HCT116 (cell line): ENCODE measurements at places on chromosomes 12 and 14. TPM values are rescaled to one million over a fixed set of nuclear protein-coding genes. Genes with fewer than 3 reads are reported as not detected.

FAM186B gene
- 0.42 TPM for total RNA-seq

DNA sequence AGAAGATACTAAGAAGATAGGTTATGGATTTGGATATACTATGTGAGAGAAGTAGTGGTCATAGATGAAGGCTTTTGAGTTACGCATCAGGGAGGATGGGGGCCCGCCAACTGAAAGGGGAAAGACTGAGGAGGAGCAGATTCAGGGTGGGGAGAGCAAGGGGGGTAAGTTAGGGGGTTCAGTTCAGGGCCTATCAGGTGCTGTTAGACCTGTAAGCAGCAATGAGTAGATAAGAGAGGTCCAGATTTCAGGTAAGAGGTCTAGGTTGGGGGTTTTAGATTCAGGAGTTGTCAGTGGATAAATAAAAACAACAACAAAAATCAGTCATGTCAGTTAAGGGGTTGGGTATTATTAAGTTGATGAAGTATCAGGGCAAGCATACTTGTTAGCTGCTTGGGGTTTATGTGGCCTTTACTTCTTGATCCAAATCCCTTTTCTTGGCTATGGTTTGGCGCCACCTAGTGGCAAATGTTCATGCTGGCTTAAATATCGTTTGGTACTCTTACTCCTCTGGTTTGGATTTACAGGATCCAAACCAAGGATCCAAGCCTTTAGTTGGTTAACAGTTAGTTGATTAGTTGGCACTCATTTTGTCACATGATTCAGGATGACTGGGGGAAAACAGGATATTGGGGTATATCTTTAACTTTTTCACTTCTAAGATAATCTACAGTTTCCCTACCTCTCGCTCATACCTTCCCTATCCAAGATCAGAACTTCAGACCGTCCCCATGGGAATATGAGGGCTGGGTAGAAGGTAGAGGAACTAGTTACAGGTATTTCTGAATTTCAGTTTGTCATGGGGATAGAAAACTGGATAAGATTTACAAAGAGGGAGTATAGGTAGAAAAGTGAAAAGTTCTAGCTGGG is 65.1 kb downstream of the PCNX1 start:
- H3K36me3 ChIP-seq = peaks cover 4% of the 10 kb centered on the region; the same call in 1 of the 2 replicates
- no peaks in the 10 kb centered on the region for H3K4me1 ChIP-seq
- H3K27me3 ChIP-seq = no peaks in the 10 kb centered on the region
- no peak overlapping the region for H3K27ac ChIP-seq

DNA sequence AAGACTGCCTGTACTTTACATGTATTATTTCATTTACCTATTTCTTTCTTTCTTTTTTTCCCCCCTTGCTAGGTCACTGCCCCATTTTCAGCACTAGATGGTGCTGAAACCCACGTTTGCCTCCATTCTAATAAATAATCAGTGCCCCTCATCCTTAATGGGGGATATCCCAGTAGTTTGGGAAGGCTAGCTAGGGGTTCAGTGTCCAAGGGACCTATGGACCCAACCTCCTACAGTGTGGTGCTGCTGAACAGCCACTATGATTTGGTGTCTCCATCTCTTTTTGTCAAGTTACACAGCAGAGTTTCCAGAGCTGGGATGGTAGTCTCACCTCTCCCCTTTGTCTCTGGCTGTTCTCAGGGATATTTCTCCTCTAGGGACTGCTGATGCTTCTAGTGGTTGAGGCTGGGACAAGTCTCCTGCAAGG is 6.5 kb upstream of the HCFC2 start:
- no peak overlapping the region for H3K4me3 ChIP-seq
- no peaks in the 10 kb centered on the region for H3K4me1 ChIP-seq
- no peaks in the 10 kb centered on the region for H3K27me3 ChIP-seq

GRCh38 chr12:41795910-41796309 is 348.8 kb downstream of the GXYLT1 start:
- no peaks in the 10 kb centered on the region for H3K4me1 ChIP-seq
- H3K27ac ChIP-seq = no peak overlapping the region
- no peaks in the 10 kb centered on the region for H3K27me3 ChIP-seq
- no peaks in the 10 kb centered on the region for H3K36me3 ChIP-seq
- H3K4me3 ChIP-seq = no peak overlapping the region

DNA sequence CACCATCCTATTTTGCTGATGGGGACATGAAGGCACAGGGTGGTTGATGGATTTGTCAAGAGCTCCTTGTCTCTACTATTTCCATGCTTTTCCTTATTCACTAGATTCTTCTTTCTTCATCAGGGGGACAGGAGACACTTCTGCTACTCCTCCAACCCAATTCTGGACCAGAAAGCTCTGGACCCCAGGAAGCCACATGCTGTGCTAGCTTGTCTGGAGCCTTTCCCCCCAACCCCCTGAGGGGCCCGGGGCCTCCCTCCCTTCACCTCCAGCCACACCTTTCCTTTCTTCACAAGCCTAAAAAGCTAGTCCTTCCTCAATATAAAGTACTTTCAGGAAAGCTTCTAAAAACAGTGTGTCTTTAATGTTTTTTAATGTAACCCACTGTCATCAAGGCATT is 75.1 kb upstream of the CAPRIN2 start:
- no peak for DNase-seq
- H3K27me3 ChIP-seq = no peaks in the 10 kb centered on the region
- no peak overlapping the region for H3K27ac ChIP-seq
- no peak overlapping the region for H3K4me3 ChIP-seq
- H3K36me3 ChIP-seq = no peaks in the 10 kb centered on the region
- H3K4me1 ChIP-seq = no peaks in the 10 kb centered on the region

VRTN gene
- 0.10 TPM for total RNA-seq

RNASE3 gene
- total RNA-seq = not detected

- no peaks in the 10 kb centered on the region for H3K27me3 ChIP-seq
- no peak overlapping the region for H3K4me3 ChIP-seq
- no peak overlapping the region for H3K27ac ChIP-seq
- no peaks in the 10 kb centered on the region for H3K36me3 ChIP-seq
Measured at GRCh38 chr12:93632383-93632782, 44.8 kb upstream of the CRADD start.

DNA sequence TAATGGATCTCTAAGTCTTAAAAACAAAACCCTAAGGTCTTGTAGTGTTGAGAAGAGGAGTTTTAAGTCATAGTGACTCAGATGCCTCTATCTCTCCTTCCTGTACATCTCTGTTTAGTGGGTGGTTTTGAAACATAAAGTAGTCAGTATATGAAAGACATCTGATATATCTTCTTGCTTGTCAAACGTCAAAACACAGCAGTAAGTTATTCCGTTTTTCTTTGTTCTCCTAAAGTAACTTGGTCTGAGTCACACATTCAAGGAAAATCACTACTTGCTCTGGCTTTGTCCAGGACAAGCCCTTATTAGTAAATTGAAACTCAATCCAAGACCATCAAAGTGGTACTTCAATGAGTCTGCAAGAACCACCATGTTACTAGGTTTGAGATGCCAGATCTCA is 1172.5 kb downstream of the BCL11B start:
- no peaks in the 10 kb centered on the region for H3K27me3 ChIP-seq
- no peak for DNase-seq
- no peak overlapping the region for H3K4me3 ChIP-seq
- no peaks in the 10 kb centered on the region for H3K36me3 ChIP-seq

DNA sequence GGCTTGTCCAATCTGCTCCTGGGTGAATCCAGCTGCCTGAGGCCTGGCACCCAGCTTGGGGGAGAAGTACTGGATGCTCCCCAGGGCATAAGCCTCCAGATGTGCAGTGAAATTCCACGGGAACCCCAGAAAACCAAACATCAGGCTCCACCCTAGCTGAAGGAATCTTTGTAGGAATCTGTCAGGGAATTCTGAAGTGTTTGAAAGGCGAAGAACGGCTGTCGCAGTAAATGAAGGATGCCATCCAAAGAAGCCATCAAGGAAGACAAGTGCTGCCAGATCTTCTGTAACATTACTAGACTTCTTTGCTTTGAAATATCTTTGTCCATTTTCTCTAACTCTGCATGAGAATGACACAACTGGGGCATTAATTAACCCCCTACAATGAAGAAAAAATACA is 219.4 kb downstream of the FOXN3 start:
- no peaks in the 10 kb centered on the region for H3K27me3 ChIP-seq
- H3K36me3 ChIP-seq = no peaks in the 10 kb centered on the region
- H3K27ac ChIP-seq = no peak overlapping the region
- H3K4me3 ChIP-seq = no peak overlapping the region
- no peaks in the 10 kb centered on the region for H3K4me1 ChIP-seq

SERPINA5 gene
- 3.0 TPM for total RNA-seq

DPF3 gene
- total RNA-seq = 0.27 TPM

DNA sequence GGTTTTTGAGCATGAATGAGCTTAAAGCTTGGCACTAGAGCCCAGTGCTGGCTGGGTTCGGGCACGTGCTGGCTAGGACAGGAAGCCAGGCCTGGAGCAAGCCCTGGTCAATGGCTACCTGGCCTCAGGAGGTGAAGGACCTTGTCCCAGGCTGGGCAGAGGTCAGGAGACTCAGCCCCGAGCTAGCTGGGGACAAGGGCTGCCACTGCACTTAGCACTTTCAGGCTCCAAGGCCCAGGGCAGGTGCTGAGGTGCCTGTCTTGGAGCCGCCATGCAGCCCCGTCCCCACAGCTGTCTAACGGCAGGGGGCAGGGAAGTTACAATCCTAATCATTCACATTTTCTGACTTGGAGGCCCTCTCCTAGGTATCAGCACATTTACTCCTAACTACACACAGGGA is 4.3 kb upstream of the AQP6 start:
- no peak for DNase-seq
- H3K36me3 ChIP-seq = no peaks in the 10 kb centered on the region
- H3K4me1 ChIP-seq = peaks cover 1% of the 10 kb centered on the region; the same call in 1 of the 2 replicates
- H3K27ac ChIP-seq = no peak overlapping the region
- no peak overlapping the region for H3K4me3 ChIP-seq

GRCh38 chr14:104821229-104821945 is 20.5 kb downstream of the ZBTB42 start:
- no peak overlapping the region for H3K27ac ChIP-seq
- H3K27me3 ChIP-seq = no peaks in the 10 kb centered on the region
- no peak for DNase-seq
- H3K4me3 ChIP-seq = no peak overlapping the region

GRCh38 chr12:15811214-15812127 is 22.3 kb upstream of the EPS8 start:
- no peaks in the 10 kb centered on the region for H3K36me3 ChIP-seq
- H3K27me3 ChIP-seq = no peaks in the 10 kb centered on the region
- no peak overlapping the region for H3K27ac ChIP-seq
- H3K4me1 ChIP-seq = no peaks in the 10 kb centered on the region
- DNase-seq = no peak
- H3K4me3 ChIP-seq = no peak overlapping the region
